Stimulated activated CD8-positive, alpha-beta memory T cell treated with anti-CD3 and anti-CD28 coated beads, Interleukin-12 subunit alpha, Interleukin-12 subunit beta, amount 100 ng/mL, for 1 hour (primary cell): ENCODE measurements at places on chromosomes 5 and 9.

- DNase-seq = no peak
Measured at GRCh38 chr9:69223605-69224004, 49.5 kb downstream of the TJP2 start.

DNA sequence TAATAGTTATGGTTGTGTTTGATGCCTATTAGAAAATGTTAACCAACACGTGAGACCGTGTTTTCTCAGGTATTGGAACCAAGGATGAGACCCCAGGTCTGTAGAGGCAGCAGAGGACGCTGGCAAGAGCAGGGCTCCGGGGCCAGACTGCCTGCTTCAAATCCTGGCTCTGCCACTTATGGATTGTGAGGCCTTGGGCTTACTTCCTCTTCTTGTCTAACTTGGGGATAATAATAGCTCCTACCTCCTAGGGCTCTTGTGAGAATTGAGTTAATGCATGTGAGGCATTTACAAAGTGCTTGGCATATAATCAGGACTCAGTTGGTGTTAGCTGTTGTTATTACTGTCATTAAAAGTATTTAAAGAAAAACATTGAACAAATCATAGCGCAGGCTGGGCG, 85.5 kb upstream of the PITX1 start:
- no peak for DNase-seq

- DNase-seq = no peak
Measured at GRCh38 chr9:14706530-14707140, 13.4 kb upstream of the ZDHHC21 start.

GRCh38 chr9:133788819-133789717, 50.9 kb upstream of the SARDH start:
- DNase-seq = no peak

- DNase-seq = no peak
Measured at GRCh38 chr9:79089054-79089560, 482.7 kb upstream of the TLE4 start.

DNA sequence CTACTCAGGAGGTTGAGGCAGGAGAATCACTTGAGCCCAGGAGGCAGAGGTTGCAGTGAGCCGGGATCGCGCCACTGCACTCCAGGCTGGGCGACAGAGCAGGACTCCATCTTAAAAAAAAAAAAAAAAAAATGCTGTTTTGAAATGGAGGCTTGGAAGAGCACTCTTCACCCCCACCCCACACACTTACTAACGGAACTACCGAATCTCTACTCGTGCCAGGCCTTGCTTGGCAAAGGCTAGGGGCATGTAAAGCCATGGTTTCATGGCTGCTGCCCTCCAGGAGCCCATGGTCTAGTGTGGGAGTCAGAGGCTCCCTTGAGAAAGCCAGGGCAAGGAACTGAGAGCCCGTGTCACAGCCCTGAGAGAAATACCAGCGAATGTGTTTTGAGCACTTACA, 21.3 kb downstream of the PCDHGC5 start:
- DNase-seq = no peak

- DNase-seq = no peak
Measured at GRCh38 chr5:125120012-125120411, 373.6 kb upstream of the ZNF608 start.

DNA sequence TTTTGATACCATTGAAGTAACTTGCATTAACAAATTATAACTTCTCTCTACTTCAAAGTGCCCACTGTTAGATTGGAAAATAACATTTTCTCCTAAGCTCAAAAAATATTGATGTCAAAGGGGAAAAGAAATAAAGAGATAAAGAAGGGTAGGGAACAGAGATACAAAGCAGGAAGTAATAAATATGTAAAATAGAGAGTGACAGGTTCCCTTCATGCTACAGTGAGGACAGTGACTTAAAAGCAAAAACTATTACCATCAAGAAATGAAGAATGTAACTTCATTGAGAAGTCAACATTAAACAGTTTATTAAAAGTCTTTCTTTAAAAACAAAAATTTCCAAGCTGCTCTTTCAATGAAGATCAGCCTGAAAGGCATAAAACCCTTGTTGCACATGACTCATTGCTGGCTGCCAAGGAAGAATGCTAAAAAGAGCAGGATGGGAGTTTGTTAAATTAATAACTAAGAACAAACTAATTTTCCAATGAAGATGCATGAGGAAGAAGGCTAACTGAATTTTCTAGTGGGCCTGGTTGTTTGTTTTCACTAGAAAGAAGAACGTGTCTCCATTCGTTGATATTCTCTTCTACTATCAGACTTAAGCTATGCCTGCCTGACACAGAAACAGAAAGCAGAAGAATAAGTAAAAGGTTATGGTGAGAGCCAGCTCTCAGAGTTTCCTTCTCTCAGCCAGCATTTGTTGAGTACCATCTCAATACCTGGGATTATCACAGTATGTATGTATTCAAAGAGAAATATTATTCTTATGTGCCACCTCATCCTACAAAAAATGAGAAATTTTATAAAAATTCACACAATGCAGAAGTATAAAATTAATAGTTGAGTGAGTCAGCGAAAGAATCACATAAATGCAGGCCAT, 197.8 kb upstream of the NREP start:
- no peak for DNase-seq

GRCh38 chr5:140588311-140589070, 23.9 kb downstream of the SLC35A4 start:
- no peak for DNase-seq
